ENCODE measurements at places on chromosomes 2 and 18.

GRCh38 chr18:37487400-37487867 is 78.2 kb downstream of the CELF4 start:
- no peak for DNase-seq

DNA sequence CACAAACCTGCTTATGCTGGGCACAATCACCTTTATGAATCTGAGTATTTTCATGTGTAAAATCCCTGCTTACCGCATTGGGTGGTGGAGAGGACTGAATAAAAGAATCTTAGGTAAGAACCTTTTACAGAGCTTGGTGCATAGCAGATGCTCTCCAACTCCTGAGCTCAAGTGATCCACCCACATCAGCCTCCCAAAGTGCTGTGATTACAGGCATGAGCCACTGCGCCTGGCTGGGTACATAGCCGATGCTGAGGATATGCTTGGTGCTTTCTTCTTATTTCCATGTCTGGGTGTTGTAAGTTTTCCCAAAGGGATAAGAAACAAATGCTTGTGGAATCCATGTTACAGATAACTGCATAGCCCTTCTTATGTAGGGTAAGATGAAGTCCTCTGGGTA is 244.3 kb upstream of the PXDN start:
- DNase-seq = no peak

DNA sequence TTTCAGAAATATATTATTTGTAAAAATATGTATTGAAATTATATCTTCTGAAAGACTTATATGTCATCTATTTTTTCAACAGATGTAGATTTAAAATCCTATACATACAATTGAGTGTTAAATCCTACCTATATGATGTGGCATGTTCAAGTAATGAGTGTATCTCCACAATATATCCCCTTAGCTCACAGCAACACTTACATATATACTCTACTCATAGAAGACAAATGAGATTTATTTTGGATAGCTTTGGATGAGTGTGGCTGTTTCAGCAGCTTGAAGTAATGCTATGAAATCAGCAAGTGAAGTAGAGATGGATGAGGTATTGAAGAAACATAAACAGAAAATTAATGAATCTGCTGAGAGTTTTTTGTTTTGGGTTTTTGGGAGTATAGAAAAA is 263.1 kb downstream of the ARHGAP15 start:
- no peak for DNase-seq

GRCh38 chr18:61995618-61996017 is 102.8 kb upstream of the RNF152 start:
- no peak for DNase-seq

DNA sequence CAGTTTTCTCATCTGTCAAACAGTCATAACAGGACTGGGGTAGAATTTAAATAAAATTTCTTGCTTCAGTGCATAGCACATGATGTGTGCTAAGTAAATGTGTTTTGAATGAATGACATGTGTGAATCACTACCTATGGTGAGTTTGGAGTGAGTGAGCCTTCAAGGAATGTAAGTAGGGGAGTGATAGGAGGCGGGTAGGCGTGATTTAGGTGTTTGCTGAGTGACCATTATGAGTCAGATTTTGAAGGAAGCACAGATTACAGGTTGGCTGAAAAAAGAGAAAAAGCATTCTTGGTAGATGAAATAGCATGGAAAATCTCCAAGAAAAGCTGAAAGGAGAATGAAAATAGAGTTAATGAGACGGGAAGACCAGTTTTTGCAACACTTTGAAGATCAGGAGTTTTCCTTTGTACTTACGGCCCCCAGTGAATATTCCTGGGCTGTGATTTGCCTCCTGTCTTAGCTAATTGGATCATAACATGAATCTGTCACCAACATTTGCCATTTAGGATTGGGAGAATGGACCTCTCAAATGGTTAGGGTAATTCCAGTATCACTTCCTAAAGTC is 136.9 kb upstream of the GATA6 start:
- peak; percentile 81 for DNase-seq

GRCh38 chr2:237350597-237350996 is 63.4 kb downstream of the COL6A3 start:
- DNase-seq = no peak

GRCh38 chr2:105933906-105934305 is 189.2 kb downstream of the NCK2 start:
- DNase-seq = no peak

DNA sequence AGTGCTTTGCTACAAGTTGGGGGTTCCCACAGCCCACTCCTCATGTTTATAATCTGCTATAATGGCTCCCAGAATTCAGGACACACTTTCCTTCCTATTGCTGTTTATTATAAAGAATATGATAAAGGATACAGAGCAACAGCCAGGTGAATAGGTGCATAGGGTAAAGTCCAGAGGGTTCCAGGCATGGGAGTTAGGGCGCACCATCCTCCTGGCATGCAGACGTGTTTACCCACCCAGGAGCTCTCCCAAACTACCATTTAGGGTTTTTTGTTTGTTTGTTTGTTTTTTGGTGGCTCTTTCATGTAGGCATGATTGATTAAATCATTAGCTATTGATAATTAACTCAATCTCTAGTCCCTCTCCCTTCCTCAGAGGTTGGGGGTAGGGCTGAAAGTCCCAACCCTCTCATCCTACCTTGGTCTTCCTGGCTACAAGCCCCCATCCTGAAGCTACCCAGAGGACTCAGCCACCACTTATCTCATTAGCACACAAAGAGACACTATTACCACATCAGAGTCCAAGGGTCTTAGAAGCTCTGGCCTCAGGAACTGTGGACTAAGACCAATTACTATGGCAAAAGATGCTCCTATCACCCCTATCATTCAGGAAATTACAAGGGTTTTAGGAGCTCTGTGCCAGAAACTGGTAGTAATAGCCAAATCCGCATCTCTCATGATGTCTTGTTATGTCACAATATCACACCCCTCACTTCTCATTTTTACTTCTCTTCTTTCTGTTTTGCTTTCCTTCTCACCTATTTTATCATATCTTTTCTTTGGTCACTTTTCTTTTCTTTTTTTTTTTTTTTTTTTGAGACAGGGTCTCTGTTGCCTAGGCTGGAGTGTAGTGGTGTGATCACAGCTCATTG is 154.9 kb upstream of the TTC39C start:
- no peak for DNase-seq

- no peak for DNase-seq
These were observed 3.6 kb downstream of the ACTR1B start for GRCh38 chr2:97660044-97660774.

DNA sequence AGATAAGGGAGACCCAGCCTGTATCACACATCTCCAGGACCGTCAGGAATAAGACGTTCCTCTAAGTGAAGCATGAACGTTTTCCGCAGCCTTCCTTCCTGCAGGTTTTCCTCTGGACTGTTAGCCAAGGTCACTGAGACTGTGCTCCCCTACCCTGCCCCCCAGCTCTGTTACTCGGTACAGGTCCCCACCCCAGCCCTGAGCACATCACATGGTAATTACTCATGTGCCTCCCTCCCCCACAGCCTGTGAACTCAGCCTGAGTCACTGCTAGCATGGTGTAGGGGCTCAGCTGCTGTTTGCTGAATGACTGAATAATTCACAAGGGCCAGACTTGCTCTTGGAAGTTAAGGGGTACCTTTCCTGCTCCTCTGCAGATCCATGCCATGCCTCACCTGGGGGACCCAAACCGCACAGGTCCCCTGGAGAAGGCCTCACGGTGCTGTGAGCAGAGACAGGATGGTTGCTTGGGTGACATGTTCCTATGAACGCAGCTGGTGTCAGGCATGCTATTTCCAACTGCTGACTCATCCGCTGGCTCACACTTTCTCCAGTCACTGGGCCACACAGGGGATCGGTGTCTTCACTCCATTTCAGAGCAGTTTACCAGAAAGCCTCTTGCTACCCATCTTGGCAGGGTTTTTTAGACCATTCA is 88.2 kb downstream of the PLB1 start:
- DNase-seq = peak; percentile 66
